Germinal center (tissue), 1 donor: ENCODE measurements at places on chromosomes 2 and 18.

DNA sequence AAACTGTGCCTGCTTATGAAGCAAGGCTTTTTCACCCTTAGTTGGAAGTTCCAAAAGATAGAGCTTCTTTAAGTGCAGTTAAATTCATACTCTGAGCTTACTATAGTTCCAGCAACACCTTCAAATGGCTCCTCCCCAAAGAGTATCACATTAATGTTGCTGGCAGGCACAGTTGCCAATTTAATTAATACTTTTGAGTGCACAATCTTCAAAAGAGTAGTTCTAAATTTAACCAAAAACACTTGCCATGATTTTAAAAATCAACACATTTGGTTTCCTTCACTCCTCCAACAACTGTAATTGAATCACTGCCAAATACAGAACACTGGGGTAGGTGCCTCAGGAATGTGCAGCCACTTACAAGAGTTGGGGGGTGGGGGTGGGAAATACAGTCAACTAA, 150.6 kb upstream of the UBE2E3 start:
- no peak for DNase-seq

- DNase-seq: no peak
Measured at GRCh38 chr2:100645695-100646429, 83.1 kb downstream of the PDCL3 start.

- no peak for DNase-seq
Measured at GRCh38 chr2:187338679-187339121, 109.4 kb downstream of the CALCRL start.

DNA sequence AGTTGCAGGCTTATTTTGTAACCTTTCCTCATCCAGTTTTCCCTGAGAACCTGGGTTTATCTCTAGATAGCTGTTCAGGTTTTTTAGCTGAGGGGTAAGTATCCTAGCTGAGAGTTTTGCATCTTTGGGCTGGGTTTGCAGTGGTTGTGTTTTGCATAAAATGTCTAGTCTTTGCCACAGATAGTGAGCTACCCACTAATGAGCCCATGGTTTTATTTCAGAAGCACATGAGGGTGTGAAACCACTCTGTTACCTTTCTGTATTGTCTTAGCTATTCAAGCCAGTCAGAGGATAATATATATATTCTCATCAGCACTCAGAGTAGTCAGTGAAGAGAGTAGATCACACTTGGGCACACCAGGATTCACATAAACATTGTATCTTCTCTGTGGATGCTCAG, 24.6 kb upstream of the TXNDC2 start:
- DNase-seq: no peak

GRCh38 chr2:200455958-200456421, 53.9 kb downstream of the KCTD18 start:
- DNase-seq: peak; percentile 27

- no peak for DNase-seq
Measured at GRCh38 chr18:48034651-48035555, 104.4 kb upstream of the SMAD2 start.

DNA sequence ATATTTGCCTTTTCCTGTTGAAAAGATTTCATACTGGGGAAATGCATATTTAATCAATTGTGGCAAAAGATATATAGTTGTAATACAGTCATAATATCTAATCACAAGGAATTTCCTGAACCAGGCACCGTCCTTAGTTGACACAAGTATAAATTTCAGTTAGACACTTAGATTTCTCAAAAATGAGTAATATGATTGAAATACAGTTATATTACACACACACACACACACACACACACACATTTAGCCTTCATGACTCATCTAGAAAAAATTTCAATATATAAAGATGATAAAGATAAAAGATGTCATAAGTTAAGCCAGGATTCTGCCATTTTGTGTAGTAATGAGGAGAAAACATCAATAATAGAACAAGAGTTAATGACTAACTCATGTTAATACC, 258.4 kb upstream of the ZNF804A start:
- DNase-seq: no peak

GRCh38 chr2:157760949-157761348, 115.2 kb downstream of the ACVR1 start:
- DNase-seq: no peak

- no peak for DNase-seq
Measured at GRCh38 chr2:53036196-53036595, 731.4 kb upstream of the CHAC2 start.

DNA sequence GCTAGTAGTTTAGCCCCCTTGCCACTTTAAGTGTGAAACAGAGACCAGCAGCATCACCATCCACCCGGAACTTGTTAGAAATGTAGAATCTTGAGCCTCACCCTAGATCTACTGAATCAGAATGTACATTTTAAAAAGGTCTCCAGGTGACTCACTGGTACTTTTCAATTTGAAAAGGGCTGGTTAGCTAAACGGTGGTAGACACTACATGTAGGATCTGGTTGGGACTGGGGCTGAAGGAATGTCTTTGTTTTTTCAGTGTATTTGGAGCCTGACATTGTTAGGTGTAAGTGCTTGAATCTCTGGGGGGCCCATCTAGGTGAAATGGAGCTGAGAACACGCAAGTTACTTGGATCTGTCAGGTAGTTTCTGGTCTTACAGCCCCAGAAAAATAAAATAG, 44.0 kb upstream of the XPO1 start:
- DNase-seq: no peak

DNA sequence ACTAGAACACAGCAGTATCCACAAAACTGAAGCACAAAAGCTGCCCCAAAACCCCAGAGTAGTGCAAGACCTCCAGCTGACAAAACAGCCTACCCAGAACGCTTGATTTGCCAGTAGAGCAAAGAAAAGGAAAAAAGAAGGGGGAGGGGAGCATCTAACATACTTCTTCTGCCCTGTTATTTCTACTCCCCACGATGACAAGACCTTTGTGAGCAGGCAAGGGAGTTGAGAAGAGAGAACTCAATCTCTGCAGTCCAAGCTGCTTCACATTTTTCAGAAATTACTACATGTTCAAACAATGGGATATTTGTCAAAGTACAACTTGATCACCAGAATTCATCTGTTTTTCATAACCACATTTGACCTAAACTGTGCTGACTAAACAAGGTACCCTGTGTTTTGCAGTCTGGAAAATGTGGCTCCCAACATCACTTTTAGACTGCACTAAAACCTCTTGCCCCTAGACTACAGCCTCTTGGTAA, 286.7 kb downstream of the EXOC6B start:
- no peak for DNase-seq

DNA sequence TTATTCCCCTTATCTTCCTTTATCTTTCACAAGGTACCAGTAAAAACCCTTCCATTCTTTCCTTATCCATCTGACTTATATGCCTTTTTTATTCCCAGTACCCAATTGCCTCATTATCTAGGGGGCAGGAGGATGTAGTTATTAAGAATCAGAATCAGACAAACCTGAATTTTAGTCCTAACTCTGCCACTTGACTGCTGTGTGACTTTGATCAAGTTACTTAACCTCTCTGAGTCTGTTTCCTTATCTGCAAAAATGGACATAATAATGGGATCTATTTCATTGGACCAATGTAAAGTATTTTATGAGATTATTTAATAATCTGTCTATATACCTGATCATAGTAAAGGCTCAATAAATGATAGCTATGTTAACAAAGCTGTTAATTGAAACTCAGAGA, 59.6 kb upstream of the SIX3 start:
- DNase-seq: no peak

DNA sequence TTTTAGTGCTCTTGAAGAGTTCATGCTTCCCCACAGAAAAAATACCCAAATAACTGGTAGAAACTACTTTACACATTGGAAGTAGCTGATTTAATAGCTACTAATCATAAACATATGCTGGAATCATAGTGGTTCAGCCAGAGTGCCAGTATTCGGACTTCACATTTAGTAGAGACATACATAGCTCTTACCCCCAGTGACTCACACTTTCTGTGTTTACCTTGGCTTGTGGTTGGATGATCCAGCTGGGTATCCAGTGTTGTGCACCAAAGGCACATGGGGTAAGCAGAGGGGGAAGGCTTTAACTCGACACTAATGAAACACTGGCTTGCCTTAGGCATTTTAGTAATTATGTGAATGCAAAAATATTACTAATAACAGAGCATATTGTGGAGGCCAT, 18.1 kb downstream of the ARHGAP28 start:
- no peak for DNase-seq

- DNase-seq: peak; percentile 32
Measured at GRCh38 chr2:75199428-75200011, at the start of gene TACR1. Gene TACR1 (minus strand): TSS chr2:75199520. CDS start chr2:75198934, 586 bp downstream.

DNA sequence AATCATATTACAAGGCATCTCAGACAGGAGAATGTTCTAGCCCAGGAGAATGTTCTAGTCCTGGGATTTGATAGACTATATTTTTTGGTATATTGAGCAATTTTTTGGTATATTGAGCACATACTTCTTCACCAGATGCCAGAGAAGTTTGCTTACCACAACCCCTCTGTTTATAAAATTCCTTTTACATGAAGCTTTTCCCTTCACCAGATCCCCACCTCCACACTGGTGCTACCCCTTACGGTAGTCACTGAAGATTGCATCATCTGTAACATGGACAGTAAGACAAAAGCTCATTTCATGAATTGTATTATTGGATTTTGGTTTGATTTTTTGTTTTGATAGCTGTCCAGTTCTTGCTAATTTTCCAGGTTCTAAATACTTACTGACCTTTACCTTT, 7.2 kb upstream of the HNMT start:
- DNase-seq: no peak

DNA sequence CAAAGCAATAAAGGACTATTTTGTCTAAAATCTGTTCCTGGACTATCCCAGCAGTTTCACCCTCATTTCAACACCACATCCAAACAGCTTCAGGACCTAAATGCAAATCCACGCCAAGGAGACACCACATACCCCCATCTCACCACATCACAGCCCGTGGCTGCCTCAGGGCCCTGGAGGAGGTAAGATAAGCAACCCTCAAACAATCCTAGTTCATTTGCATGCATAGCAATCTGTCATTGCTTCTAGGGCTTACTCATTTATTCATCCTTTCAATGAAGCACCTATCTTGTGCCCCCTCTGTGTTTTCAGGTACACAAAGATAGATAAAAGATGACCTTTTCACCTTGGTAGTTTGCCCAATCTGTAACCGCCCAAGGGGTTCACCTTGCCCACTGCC, 86.5 kb downstream of the VSNL1 start:
- no peak for DNase-seq

DNA sequence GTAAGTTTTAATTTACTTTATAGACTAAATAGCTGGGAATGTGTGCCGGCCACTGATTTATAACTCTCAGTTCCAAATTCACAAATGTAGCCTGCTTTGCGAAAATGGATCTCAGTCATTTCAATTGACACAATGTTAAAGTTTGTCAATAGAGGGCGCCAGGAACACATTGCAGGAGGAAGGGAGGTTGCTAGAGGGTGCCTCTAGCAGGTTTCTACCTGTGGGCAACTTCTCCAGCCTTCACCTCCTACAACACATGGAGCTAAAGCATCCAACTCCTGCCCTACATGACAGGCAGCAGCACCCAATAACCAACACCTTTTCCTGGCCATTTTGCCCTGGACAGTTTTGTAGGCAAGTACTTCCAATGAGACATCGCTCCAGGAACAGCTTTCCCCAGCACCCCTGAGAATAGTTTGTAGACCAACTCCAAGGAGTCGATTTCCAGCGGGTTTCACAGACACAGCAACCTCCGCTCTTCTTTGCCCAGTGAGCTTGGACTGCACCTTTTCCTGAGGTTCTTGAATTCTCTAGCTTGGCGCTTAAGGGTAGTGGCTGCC, 784.8 kb upstream of the CDH2 start:
- no peak for DNase-seq

DNA sequence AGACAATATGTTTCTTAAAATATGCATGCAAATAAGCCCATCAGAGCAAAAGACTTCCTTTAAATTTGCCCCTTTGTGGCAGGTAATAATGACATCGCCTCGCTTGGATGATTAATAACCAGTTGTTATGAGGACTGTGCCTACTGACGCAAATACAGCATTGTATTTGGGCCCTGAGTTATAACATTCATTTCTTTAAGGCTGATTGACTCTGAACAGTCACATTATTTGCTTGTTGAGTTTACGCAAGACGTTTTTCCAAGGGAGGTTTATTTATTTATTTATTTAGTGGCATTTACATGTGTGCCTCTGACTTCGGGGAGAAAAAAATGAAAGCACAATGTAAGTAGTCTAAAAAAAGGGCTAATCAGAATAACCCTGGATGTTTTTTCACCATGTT, 88.3 kb downstream of the SLC8A1 start:
- DNase-seq: peak; percentile 6

GRCh38 chr2:113068706-113069485, 1.1 kb downstream of the IL1F10 start:
- DNase-seq: no peak

DNA sequence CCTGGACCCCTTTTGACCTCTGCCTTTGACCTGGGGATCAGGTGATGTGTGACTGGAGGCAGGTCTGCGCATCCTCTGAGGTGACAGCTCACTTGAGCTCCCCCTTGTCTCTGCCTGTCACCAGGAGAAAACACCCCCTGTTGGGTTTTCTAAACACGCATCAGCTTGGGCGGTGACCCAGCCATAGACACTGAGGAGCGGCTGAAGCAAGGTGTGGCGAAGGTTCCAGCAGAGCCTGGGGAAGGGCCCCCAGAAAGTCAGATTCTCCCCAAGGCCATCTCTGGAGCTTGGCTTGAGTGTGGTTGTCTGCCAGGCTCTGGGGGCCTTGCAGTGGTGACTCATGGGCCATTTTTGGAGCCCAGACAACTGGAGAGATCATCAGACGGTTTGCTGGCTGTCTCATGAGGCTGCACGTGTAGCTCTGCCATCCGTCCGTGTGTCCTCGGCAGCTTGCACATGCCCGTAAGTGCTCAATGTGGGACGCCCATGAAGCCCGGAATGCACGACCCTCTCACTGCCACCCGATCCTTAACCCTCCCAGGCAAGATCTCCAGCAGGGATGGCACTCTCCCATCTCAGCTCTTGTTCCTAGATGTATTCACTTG, 29.4 kb downstream of the SIX3 start:
- DNase-seq: no peak

- DNase-seq: no peak
Measured at GRCh38 chr2:219522111-219523030, 8.1 kb downstream of the ASIC4 start.

- no peak for DNase-seq
Measured at GRCh38 chr18:52636536-52636935, 296.5 kb downstream of the DCC start.

- no peak for DNase-seq
Measured at GRCh38 chr2:31193806-31194205, 23.5 kb downstream of the CAPN14 start.

- DNase-seq: no peak
Measured at GRCh38 chr2:116717832-116718231, 1096.7 kb upstream of the DDX18 start.

GRCh38 chr2:43033466-43034241, 192.8 kb downstream of the ZFP36L2 start:
- no peak for DNase-seq

- DNase-seq: no peak
Measured at GRCh38 chr2:205193125-205193835, 489.0 kb upstream of the NRP2 start.
